DMS53 (cell line): ENCODE measurements at places on chromosomes 13 and 19.

DNA sequence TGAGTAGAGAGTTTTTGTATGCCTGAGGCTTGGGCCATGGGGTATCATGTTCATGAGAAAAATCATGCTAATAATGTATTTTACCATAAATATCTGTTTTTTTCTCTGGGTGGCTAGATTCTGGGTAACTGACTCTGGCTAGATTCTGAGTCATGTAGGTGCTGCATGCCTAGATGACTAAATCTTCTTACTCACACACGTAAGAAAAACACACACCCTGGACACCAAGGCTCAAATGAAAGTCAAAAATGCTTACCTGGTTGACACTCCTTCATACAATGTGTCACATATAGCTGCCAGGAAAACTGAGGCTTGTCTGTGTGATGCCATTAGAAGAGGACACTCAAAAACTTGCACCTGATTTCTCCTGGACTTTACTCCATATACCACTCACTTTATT, 597.4 kb upstream of the SLITRK1 start:
- no peak for DNase-seq

DNA sequence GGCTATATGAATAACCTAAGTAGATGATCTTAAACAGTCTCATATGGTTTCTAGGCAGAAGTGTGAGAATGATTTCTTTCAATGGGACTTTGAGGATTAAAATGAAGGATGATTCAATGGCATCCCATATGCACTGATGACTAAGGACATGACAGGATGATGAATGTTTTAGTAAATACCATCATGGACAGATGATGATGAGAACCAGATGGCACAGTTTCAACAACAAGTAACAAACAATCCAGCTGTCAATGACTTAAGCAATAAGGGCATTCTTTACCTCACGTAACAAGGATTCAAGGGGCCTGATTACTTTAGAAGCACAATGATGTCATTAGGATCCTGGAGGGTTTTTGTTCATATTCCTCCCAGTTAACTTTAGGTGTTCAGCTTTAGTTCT, 2678.4 kb downstream of the PCDH9 start:
- peak; percentile 80 for DNase-seq

DNA sequence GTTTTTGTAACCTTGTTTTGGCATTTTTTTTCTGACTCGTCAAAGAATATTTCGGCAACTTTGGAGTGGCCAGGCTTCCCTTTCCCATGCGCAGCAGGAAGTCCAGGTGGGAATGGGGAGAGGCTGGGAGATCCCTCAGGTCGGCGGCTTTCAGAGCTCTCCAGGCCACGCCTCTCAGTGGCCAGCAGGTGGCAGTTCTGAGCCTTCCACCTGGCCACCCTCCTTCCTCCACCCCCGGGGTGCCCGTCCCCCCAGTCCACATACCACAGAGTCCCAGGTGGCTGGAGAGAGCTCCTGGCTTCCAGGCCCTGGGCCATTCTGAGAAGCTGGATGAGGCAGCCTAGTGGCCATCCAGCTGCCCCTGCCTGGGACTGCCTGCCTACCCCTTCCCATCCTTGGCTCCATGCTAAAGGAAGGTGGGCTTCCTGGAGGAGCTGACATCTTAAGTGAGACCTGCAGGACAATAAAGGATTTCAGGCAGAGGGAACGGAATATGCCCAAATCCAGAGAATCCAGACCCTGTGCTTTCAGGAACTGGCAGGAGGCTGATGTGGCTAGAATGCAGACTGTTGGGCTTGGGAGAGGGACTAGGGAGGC, 46.3 kb downstream of the CCNE1 start:
- peak; percentile 40 for DNase-seq

DNA sequence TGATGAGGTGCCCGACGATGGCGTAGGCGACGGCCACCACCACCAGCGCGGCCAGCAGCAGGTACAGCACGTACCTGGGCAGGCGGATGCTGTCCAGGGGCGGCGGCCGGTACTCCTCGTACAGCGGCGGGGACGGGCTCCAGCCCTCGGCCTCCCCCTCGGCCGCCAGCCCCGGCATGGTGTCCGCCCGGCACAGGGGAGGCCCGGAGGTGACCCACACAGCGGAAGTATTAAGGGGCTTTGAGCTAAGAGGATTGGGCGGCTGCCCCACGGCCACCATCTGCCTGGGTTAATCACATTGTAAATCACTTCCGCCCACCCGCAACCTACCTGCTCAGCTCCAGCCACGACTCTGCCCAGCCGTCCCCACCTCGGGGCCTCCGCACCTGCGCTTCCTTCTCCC, at the start of gene SMIM44:
Gene SMIM44, minus strand, starts transcription at position 216 of the 403 bp plus-strand sequence. Its CDS starts 38 bp downstream, at position 178.
- DNase-seq = peak; percentile 78

GRCh38 chr19:57031106-57031505, 88.7 kb upstream of the USP29 start:
- no peak for DNase-seq

- no peak for DNase-seq
Observed at GRCh38 chr19:1657746-1658145, 5.3 kb upstream of the TCF3 start.

- no peak for DNase-seq
Observed at GRCh38 chr13:112574416-112574815, 13.5 kb downstream of the TUBGCP3 start.

- DNase-seq = peak; percentile 56
Observed at GRCh38 chr19:12346896-12347295, 13.5 kb upstream of the ZNF563 start.

GRCh38 chr13:31334547-31334946, 134.8 kb downstream of the B3GLCT start:
- no peak for DNase-seq

- DNase-seq = peak; percentile 46
Observed at GRCh38 chr19:5001615-5002014, 32.7 kb downstream of the KDM4B start.

- no peak for DNase-seq
Observed at GRCh38 chr13:32007494-32007893, 24.1 kb upstream of the FRY start.

- DNase-seq = no peak
Observed at GRCh38 chr13:90974249-90974975, 373.1 kb upstream of the MIR17HG start.

GRCh38 chr13:94329754-94330551, 149.5 kb downstream of the DCT start:
- DNase-seq = no peak

DNA sequence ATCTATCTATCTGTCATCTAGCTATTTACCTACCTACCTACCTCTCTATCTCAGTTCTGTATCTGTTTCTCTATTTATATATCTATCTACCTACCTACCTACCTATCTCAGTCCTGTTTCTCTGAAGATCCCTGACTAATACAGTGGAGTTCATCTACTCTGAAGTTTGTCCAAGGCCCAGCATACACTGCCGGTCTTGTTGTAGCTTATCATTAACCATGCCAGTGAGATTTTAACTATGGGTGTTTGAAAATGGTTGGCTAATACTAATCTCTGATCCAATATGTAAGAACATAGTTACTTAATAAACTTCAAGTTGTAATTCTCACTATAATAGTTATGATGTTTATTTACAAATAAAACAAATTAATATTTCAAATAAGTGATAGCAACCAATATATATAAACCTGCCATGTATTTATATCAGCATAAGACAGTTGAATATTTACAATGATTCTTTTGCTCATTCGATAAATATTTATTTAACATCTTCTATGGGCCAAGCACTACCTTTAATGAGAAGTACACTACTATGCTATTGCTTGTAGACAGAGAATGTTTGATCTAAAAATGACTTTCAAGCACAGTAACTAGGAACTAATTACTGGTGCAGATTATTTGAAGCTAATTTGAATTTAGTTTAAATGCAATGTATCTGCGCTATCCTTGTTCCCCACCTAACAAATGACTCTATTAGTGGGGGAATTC, 242.1 kb downstream of the KLF5 start:
- peak; percentile 12 for DNase-seq
